ENCODE measurements at places on chromosomes 5 and 9.

- DNase-seq: no peak
Measured at GRCh38 chr5:39432696-39433530, 8.1 kb upstream of the DAB2 start.

GRCh38 chr5:82349652-82350051, 71.5 kb upstream of the RPS23 start:
- DNase-seq: peak; percentile 36

GRCh38 chr5:140568443-140569063, 3.9 kb downstream of the SLC35A4 start:
- DNase-seq: no peak

GRCh38 chr5:160071516-160071915, 47.7 kb downstream of the PWWP2A start:
- no peak for DNase-seq

- no peak for DNase-seq
Measured at GRCh38 chr9:129283291-129283691, 105.2 kb upstream of the IER5L start.

DNA sequence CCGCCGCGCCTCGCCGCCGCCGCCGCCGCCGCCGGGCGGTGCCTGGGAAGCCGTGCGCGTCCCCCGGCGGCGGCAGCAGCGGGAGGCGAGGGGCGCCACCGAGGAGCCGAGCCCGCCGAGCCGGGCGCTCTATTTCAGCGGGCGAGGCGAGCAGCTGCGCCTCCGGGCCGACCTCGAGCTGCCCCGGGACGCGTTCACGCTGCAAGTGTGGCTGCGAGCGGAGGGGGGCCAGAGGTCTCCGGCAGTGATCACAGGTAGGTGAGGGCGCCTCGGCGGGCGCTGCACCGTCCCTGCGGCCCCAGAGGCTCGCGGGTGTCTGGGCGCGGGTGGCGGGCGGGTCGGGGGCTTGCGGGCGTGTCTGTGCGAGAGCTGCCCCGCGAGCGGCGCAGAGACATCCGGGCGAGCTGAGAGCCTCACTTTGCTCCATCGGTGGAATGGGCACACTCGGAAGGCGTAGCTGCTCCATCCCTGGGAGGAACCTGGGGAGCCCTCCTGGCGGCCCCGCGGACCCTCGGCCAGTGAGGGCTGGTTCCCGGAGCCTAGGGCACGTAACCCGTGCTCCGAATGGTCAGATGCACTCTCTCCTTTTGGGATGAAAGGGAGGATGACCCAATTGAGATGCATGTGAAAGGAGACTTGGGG, 864 bp downstream of the PAPPA start:
- DNase-seq: peak; percentile 34

DNA sequence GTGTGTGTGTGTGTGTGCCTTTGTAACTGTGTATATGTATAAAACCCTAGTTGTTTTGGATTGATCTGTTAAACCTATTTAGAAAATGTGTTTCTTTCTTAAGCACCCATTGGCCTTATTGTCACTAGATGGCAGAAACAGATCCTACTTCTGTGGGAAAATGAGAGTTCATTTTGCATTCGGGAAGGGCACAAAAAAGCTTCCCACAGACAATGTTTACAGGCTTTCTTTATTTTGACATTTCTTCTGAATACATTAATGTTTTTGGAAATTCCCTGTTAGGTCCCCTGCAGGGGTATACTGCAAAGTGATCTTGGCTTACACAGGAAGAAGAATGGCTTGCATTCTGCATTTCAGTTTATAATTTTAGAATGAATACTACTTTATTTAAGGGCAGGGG, 481.8 kb upstream of the ARRDC3 start:
- no peak for DNase-seq

DNA sequence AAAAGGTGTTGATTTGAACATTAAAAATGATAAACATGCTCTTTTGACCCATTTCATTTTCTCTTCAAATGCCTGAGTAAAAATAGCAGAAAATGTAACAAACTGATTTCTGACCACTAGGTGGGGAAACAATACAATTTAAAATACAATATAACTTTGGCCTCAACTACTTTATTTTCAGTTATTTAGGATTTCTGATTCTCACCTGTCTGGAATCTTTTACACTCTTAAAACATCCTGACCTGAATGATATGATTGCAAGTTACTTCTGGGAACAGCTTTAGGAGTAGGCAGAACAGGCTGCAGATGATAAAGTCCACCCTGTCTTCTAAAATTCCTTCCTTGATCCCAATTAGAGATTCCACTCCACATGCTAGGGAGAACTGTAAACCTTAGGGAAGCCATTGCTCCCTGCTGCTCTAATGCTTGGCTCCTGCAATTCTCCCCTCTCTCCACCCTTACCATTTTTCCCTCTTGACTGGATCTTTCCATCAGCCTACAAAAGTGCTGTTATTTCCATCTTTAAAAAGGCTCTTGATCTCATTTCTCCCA, 70.3 kb downstream of the FYB1 start:
- peak; percentile 41 for DNase-seq

DNA sequence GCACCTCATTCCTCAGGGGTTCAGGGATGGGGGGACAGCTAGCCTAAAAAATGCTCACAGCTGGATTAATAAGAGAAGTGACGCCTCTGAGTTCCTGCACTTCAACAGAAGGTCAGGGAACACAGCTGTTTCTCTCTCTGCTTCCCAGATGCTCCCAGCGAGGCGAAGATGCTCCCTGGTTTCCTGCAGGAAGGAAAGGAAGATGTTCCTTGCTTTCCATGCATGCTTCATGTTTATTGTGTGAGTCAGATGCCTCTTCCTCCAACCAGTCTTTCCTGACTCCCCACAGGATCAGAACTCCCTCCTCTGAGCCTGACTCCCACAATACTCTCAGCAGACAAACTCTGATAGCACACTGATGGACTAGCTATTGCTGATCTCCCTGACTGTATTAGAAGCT, 71.9 kb downstream of the MFAP3 start:
- DNase-seq: peak; percentile 66

DNA sequence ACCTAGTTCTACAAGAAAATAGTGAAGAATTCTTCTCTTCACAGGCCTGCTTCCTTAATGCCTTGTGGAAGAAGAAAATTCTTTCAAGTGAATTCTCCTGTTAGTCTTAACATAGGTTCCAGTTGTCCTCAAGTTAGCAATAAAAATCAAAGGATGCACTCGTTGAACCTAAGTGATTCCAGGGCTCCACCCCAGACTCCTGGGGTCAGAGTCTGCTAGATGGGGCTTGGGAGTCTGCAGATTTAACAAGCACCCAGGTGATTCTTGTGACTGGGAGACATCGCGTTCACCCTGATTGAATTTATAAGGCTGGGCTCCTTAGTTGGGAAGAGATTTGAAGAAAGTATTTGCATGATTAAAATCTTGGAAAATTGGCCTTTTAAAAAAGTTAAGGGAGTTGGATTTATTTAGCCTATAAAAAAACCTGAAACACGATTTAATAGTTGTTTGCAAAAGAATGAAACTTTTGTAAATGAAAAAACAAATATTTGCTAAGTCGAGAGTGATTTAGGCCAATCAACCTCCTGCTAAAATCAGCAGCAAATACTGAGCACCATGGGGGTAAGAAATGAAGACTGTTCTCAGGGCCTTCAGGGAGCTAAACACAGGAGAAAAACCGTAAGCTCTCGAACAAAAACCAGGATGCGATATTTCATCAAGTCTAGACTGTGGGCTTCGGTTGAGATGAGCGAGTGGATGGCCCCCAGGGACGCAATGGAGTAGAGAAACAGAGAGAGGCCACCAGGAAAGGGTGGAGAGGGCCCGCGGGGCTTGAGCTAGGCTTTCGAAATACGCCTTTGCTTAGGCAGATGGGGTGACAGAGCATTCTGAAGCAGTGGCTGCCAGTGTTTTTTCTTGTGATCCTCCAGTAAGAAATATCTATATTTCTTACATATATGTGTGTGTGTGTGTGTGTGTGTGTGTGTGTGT, 86.9 kb upstream of the TTC23L start:
- DNase-seq: no peak

DNA sequence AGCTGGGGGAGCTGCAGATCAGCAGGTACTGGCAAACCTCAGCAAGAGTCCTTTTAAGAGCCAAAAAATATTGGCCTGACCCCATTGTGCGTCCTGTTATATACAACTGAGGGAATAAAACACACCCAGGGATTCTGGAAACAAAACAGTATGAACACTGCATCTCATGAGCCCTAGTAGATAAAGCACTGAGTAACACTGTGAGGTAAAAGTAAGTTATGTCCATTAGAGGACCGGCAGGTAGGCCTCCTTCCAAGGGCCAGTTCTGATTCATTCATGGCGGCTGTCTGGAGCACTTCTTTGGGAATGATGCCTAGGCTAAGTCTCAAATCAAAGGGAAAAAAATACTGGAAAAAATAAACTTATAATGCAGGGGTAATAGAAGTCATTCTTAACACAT, 64.9 kb downstream of the PDE4D start:
- no peak for DNase-seq

GRCh38 chr5:69329905-69330489, 2.6 kb downstream of the CCDC125 start:
- DNase-seq: no peak

GRCh38 chr9:123337971-123338370, 18.0 kb upstream of the CRB2 start:
- no peak for DNase-seq

DNA sequence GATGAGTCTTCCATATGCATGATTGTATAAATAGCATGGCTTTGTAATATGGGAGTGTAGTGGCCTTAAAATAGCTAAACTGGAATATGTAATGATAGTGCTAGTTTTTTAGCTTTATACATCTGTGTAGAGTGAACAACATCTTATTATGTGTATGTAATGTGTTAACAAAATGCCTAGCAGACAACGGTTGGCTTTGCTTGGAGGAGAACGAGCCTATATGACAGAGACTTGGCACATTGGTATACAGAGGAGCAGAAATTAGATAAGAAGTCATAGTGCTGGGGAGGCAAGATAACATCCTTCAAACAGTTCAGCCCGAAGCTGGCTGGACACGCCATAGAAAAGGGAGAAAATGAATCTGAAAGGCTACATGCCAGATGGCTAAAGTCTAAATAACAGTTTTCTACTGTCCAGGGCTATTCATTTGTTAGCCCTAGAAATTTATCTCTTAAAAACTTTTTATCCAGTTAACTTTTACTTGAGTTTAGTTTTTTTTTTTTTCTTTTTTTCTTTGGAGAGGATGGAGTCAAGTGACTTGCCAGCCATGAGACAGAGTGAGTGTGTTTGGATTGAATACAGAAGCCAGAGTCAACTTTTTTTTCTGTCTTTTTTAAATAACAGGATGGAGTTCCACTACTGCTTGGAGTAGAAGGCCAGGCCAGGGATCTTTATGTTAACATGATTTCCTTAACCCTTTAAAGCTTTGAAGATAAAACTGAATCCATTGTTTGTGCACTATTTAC, 214.4 kb upstream of the ACTBL2 start:
- DNase-seq: no peak

GRCh38 chr5:19564036-19564435, 424.0 kb downstream of the CDH18 start:
- DNase-seq: no peak

- no peak for DNase-seq
Measured at GRCh38 chr9:34589636-34590380, at the start of gene CNTFR. Gene CNTFR, minus strand, starts transcription at chr9:34589724. Its CDS starts 20,743 bp downstream, at chr9:34568981.

- DNase-seq: peak; percentile 30
Measured at GRCh38 chr9:92141144-92142129, 26.2 kb upstream of the SPTLC1 start.

- no peak for DNase-seq
Measured at GRCh38 chr5:39577529-39577928, 152.7 kb upstream of the DAB2 start.

GRCh38 chr9:115058175-115058574, 59.8 kb downstream of the TNC start:
- peak; percentile 20 for DNase-seq

GRCh38 chr5:107121793-107122519, 548.8 kb downstream of the EFNA5 start:
- no peak for DNase-seq

- no peak for DNase-seq
Measured at GRCh38 chr5:167985373-167985772, 306.1 kb upstream of the WWC1 start.

GRCh38 chr5:72554897-72555296, 47.7 kb upstream of the ZNF366 start:
- DNase-seq: no peak

DNA sequence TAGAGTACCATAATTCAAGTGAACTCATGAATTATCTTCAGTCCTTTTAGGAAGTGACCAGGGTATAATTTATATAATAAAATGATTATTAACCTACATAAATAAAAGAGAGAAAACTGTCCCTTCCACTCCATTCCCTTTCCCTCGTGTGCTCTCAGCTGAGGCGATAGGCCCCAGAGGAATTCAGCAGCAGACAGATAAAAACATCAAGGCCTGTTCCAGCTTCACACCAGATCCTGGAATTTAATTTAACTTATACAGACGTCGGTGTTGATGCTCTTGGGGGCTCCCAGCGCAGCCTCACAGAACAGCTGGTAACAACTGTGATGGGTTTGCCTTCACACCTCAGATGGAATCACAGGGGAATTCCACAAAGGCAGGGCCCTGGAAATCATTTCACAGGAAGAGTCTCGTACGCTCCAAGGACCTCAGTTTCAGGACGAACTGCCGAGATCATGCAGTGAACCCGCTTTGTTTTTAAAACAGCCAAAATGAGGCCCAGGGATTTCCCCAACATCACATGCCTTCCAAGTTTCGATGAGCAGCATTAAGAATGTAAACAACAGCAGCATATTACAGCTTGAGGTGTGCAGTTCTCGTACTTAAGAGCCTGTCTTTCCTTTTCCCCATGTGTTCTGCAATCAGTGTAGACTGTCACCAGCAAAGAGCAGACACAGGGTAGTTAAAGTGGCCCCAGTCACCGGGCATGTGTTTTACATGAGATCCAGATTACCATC, 73.6 kb upstream of the ALDH1B1 start:
- peak; percentile 28 for DNase-seq

DNA sequence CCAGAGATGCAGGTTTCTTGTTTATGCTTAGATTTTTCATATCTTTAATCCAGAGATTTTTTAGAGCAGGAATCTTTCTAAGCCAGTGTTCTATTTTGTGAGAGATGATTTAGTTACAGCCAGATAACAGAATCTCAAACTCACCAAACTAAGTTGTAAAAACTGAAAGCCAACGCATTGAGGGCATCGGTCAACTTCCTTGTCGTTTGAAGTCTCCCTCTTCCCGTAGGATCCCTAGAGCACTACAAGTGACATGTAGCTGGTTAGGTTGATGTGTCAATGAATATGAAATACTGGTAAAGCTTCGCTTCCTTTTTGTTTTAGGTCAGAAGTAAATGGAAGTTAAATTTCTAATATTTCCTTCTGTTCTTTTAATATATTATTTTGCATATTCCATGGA, 139.6 kb downstream of the YIPF5 start:
- DNase-seq: no peak

GRCh38 chr9:109245310-109245897, 75.5 kb downstream of the EPB41L4B start:
- no peak for DNase-seq

Data from EL (cell line).